Frontal cortex (tissue), 4 donors: ENCODE measurements at places on chromosomes 3 and 15. TPM values are rescaled to one million over a fixed set of nuclear protein-coding genes. Genes with fewer than 3 reads are reported as not detected.

The TMEM108 gene
- 18.3 TPM for total RNA-seq

The NLGN1 gene
- 59.1 TPM for total RNA-seq

The SNTN gene
- not detected for total RNA-seq

The AADAC gene
- not detected for total RNA-seq

The ZBTB11 gene
- 52.6 TPM for total RNA-seq

The ITIH1 gene
- total RNA-seq: not detected

The RFC4 gene
- 22.8 TPM for total RNA-seq

The ENTPD3 gene
- 3.3 TPM for total RNA-seq

The NRG4 gene
- not detected for total RNA-seq

The TNFAIP8L3 gene
- 2.9 TPM for total RNA-seq

The MAGI1 gene
- total RNA-seq: 39.1 TPM

The ADAM10 gene
- 84.4 TPM for total RNA-seq

The KLHL40 gene
- total RNA-seq: 0.41 TPM

The IQCH gene
- total RNA-seq: 2.9 TPM

The UBE2E2 gene
- total RNA-seq: 54.2 TPM

DNA sequence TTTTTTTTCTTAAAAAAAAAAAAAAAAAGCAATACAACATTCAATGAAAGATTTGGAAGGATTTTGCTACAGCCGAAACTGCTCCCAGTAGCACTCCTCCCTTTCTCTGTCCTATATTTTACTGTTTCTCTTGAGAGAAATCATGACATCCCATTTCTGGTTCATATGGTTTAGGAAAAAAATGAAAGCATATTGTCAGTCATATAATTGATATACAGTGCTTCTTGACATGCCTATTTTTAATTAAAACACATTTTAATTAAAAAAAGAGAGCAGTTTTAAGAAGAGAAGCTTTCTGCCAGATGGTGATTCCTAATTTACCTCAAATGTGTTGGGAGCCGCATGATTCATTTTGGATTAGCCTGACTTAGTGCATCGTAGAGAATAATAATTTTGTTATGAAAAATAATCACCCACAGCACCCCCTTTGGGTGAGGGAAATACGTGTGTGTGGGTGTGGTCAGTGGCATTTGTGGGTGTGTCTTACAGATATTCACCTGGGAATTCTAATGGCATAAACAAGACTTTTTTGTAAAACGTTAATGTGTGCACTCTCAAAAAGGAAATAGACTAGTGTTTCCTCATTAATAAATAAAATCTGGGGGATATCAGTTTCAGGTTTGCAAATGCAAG is 544.5 kb downstream of the MFSD1 start:
- no peak for DNase-seq

GRCh38 chr3:70409018-70409417 is 96.6 kb upstream of the MDFIC2 start:
- DNase-seq: no peak

GRCh38 chr3:70185661-70186060 is 126.8 kb downstream of the MDFIC2 start:
- DNase-seq: no peak

- no peak for DNase-seq
Observed at GRCh38 chr15:74243431-74243830, 7.3 kb downstream of the CCDC33 start.

GRCh38 chr15:35876762-35877161 is 330.8 kb upstream of the DPH6 start:
- DNase-seq: no peak

- no peak for DNase-seq
Observed at GRCh38 chr15:28084547-28084946, 14.6 kb downstream of the OCA2 start.

- no peak for DNase-seq
Observed at GRCh38 chr3:13263770-13264467, 156.2 kb downstream of the NUP210 start.

DNA sequence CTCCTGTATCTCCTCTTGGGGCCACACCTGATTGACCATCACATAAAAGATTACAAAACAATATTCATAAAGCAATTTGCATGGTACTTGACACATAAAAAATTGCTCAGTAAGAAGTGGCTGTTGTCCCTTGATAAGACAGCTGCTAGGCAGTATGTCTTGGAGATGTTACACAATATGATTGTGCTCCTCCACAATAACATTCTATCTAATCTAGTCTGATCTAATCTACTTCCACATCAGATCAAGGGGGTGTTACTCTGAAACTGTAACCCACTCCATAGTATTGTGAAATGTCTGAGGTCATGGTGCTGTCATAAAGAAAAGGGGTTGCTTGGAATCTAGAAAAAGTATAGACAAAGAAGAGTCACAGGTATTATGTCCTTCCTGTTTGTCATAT is 23.4 kb upstream of the AQP9 start:
- DNase-seq: no peak

DNA sequence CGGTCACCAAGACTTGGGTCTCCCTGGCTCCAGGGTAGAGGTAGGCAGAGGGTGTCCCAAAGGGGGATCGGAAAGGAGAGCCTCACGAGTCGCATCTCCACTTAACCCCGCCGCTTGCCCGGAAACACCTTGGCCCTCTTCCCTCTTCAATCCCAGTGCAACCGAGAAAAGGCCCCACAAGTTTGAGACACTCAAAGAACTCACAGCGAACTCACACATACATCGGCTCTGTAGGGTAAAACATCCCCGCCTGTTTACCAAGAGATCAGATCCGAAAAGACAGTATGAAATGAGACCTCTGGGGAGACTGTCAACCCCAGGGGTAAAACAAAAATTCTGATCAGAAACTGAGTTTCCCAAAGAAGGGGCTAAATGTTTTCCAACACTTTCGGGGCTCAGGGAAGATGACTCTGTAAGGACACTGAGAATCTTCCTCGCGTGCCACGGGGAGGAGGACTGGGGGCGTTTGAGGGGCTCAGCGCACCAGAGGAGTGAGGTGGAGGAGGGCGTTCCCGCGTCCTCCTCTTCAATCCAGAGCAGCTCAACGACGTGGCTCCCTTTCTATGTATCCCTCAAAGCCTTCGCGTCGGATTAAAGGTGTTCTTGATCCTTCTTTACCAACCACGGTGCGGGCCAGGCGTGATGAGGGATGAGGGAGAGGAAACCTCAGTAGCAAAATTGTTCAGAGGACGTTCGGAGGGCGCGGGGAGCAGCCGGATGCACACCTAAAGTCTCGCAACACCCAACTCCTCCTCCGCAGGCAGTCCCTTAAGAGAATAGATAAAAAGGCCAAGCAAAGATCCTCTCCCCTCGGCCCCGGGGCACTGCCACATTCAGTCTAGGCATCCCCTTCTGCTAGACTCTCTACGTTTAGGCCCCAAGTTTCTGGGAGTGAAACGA is 3.7 kb downstream of the WNT5A start:
- DNase-seq: no peak

DNA sequence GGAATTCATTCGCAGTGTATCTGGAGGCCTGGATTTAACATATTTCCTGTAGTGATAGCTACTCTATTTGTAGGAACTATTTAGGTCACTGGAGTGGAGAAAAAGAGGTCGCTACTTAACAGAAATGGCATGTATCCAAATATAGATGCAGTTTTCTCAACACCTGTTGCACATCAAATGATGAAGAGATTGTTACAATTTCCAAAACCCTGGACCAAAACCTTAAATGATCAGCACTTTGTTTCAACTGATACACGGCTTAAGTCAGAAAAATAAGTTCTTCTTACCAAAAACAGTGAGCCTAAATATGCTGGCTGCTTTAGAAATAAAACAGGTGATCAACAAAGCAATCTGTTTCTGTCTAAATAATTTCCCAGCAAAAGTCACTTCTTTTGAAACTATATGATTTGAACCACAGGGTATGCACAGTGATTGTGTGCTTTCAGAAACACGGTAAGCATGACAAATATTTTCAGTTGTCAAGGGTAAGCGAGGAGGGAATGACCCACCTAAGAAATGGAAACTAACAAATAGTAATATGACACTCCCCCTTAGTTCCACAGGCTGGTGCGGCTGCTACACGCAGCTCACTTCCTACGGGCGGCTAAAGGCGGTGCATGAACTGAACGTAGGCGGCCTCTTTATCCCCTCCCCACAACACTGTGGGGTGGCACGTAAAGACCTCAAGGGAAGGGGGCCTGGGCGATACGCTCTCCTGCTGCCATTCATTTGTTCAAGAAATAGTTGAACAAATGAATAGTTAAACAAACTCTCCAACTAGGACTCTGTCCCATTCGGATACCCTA is 1.1 kb downstream of the EHD4 start:
- no peak for DNase-seq

GRCh38 chr3:171974986-171975837 is 64.2 kb upstream of the FNDC3B start:
- no peak for DNase-seq

GRCh38 chr3:151568184-151568583 is 107.3 kb upstream of the IGSF10 start:
- DNase-seq: no peak

- DNase-seq: peak; percentile 17
Observed at GRCh38 chr15:62164396-62165103, 535 bp downstream of the C2CD4B start.

DNA sequence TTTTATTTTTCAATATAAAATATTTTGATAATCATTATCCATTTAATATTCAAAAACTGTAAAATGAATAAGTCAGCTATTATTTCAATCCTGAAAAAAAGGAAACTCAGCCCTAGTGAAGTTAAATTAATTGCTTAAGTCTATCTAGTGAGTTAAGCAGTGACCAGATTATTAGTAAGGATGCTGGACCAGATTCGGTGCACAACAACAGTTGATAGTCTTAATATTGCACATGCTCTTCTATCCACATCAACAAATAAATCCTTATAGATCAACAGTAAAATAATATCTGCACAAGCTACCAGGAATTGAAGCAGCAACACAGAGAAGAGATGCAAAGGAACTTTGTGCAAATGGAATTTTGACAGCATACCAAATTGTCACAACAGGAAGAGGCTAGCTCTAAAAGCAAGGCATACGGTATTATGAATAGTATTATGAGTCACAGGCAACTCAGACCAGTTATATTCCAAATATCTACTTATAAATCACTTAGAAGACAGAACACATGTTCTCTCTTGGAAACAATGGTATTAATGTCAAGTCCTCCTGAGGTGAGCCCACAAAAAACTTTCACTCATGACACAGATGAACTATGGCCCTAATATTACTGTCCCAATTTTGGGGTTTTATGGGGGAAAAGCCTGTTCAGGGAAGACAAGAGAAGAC is 24.9 kb downstream of the VPS13C start:
- no peak for DNase-seq

DNA sequence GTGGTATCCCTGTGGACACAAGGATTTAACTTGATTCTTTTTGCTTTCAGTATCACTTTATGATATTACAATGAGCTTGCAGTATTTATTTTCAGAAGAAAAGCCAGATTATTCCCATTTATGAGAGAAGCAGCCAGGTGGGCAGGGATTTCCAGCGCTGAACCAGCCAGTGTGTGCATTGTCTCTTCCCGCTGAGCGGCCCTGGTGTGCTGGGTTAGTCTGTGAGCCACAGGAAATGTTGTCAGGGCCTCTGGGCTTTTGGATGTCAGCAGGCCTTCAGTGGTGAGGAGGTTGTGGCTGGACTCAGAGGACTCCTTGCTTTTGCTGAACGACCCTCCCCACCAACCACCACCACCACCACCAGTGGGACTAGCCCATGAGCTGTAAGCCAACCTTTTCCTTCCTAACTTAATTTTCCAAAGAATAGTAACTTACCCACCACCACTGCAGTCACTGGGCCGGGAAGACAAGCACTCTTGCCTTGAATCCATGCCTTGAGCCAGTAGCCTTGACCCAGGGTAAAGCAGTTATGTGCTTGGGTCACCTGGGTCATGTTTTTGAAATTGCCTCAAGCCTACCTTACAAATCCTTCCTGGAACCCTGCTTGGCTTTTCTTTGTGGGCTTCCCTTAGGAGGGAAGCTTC is 33.1 kb downstream of the FLNB start:
- no peak for DNase-seq

- no peak for DNase-seq
Observed at GRCh38 chr3:127680798-127681221, 8.1 kb downstream of the ABTB1 start.

- DNase-seq: peak; percentile 8
Observed at GRCh38 chr3:46713050-46713897, 4.4 kb downstream of the PRSS50 start.

DNA sequence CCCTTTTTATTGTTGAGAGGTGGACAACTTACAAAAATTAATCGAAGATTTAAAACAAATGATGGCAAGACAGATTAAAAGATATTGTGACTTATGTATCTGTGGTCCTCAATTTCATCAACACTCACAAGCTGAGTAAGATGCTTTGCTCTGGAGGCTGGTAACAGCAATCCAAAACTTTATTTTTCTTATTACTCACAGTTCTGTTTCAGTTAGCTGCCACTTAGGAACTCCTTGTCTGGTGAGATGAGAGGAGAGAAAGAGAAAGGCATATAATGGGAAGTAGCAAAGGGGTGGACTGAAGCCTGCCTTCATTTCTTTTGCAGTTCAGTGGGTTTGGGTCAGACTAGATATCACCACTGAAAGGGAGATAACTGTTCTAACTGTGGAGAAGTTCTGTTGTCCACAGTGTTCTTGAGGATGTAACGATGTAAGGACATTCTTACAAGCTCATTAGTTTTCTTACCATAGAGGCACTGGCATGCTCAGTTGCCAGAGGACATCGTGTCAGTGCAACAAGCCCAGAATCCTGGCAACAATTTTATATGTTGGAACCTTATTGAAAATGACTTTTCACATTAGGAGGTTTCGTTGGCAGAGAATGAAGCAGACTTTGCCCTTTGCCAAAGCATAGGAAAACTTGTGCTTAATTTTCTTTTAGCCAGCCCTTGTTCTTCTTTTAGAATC is 93.6 kb downstream of the PLCL2 start:
- no peak for DNase-seq

DNA sequence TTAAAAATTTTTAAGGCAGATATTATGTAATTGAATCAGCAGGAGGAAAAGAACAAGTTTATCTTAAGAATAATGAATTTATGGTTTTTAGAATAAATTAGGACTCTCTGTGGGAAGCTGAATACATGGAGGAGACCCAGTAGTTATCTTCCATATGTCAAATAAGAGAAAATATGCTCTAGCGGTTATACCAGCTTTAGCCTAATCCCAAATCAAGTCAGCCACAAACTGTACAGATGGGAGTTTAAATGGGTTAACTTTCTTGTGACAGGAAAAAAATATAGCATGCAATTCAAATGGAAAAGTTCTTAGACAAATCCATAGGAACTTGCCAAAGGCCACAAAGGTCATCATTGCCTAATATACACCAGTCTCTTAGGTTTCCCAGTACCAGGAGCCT is 84.3 kb downstream of the TTBK2 start:
- no peak for DNase-seq

GRCh38 chr15:72934921-72935320 is 117.3 kb upstream of the NEO1 start:
- no peak for DNase-seq

GRCh38 chr3:150130404-150131100 is 159.9 kb upstream of the PFN2 start:
- no peak for DNase-seq

GRCh38 chr15:96160269-96160668 is 170.2 kb upstream of the NR2F2 start:
- DNase-seq: no peak

DNA sequence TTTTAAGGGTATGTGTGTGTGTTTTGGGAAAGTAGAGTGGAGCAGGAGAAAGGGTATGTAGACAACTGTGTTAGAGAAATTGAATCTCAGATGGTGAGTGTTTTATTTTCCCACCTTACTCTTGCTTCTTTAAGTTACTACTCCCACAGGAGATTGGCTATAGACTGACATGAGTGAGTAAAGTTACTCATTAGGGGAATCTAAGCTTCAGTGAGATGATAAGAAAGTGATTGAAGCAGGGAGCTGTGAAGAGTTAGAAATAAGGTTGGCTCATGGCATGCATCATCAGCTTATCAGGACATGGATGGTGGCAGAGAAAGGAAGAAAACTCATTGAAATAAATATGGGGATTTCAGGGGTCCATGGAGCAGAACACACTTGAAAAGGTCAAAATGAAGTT is 88.9 kb downstream of the MBNL1 start:
- no peak for DNase-seq
